ENCODE measurements at places on chromosomes 7 and 10.

GRCh38 chr7:84248267-84248666 lies 53.7 kb upstream of the SEMA3A start:
- DNase-seq: no peak

DNA sequence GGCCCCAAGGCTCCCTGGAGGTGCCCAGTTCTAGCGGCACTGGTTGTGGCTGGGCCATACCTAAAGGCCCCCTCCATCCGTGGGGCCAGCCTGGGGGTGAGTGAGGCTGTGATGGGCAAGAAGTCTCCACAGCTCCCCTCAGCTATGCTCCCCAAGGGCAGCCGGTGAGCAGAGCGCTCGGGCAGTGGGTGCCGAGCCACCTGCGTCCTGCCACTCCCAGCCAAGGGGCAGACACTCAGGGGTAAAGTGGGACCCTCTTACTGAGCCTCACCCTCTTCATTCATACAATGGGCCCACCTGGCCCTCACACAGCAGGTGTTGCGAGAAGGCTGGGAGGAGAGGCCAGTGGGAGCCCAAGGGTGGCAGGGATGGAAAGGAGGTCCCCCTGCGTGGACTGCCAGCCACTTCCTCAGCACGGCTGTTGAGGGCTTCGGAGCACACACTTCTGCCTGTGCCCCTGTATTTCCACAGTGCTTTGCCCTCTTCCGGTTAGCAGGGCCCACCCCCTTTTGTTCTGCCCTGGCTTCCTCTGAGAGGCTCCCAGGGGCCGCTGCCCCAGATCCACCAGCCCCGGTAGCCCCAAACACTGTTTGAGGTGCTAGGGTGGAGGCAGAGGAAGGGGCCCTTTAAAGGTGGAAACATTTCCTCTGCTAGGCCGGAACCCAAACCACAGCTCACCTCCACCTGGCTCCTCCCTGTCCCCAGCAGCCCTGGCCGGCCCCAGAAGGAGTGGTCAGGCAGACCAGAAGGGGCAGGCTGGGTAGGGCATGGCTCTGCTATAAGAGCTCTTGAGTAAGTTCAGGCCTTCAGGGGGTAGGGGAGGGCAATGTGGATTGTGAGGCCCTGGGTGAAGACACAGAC lies 16.4 kb upstream of the C10orf105 start:
- DNase-seq: no peak

DNA sequence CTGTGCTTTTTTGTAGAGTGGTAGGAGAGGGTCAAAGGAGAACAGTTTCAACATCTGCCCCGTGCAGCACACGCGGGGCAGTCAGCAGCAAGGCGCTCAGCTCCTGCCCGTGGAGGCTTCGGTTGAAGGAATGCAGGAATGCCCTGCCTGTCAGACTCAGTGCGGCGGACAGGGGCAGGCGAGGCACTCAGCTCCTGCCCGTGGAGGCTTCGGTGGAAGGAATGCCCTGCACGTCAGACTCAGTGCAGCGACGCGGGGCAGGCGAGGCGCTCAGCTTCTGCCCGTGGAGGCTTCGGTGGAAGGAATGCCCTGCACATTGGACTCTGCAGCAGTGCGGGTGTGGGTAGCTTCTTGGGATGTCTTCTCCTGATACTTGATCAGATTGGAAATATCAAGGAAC lies 37.0 kb downstream of the PPP2R2D start:
- no peak for DNase-seq

GRCh38 chr7:6489612-6490011 lies 41.9 kb upstream of the DAGLB start:
- no peak for DNase-seq
